Activated naive CD8-positive, alpha-beta T cell treated with anti-CD3 and anti-CD28 coated beads, Interleukin-2, amount 10 ng/mL, durations not matched to agents 7 days and 5 days (primary cell): ENCODE measurements at places on chromosomes 3 and 15. TPM values are rescaled to one million over a fixed set of nuclear protein-coding genes. Genes with fewer than 3 reads are reported as not detected.

DNA sequence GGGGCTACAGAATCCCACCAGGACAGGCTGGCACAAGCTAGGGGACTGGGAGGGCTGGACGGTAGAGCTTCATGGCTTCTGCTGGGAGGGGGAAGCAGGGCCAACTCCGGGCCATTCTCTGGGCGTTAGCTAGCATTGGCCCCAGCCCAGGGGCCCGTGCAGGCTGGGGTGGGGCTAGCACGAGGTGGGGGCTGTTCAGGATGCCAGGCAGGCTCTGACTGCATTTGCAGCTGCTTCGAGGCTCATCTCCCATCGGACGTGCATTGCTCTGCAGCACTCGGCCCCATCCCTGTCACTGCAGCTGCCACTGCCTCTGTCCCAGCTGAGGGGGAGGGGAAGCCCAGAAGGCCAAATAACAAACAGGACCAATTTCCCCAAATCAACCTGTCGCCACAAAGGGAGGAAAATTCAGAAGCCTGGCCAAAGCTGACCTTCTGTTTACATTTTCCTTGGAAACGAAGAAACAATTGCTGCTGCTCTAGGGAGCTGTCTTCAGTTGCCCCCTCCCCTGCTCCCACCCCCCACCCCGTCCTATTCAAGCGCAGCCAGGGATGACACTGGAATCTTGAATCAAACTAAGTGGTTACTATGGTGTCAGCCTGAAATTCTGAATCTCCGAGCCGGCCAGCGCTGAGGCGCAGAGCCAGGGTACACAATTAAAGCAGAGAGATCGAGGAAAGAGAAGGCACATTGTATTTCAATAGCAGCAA lies 138.8 kb upstream of the PRR20G start:
- DNase-seq: no peak

GRCh38 chr3:127208483-127209100 lies 15.7 kb downstream of the PRR23E start:
- DNase-seq: no peak

Gene IL16
- 284 TPM for total RNA-seq

GRCh38 chr15:72168131-72168807 lies 29.3 kb downstream of the GRAMD2A start:
- DNase-seq: peak; percentile 65

- DNase-seq: no peak
Measured at GRCh38 chr3:51637144-51637940, 33.7 kb upstream of the TEX264 start.

GRCh38 chr15:91965501-91966193 lies 112.1 kb downstream of the SLCO3A1 start:
- no peak for DNase-seq
